ENCODE measurements at places on chromosomes 12 and 14.

GRCh38 chr12:54526812-54527630 is 22.4 kb upstream of the PDE1B start:
- peak; percentile 6 for DNase-seq

- no peak for DNase-seq
Measured at GRCh38 chr12:47131011-47131410, 51.3 kb upstream of the AMIGO2 start.

DNA sequence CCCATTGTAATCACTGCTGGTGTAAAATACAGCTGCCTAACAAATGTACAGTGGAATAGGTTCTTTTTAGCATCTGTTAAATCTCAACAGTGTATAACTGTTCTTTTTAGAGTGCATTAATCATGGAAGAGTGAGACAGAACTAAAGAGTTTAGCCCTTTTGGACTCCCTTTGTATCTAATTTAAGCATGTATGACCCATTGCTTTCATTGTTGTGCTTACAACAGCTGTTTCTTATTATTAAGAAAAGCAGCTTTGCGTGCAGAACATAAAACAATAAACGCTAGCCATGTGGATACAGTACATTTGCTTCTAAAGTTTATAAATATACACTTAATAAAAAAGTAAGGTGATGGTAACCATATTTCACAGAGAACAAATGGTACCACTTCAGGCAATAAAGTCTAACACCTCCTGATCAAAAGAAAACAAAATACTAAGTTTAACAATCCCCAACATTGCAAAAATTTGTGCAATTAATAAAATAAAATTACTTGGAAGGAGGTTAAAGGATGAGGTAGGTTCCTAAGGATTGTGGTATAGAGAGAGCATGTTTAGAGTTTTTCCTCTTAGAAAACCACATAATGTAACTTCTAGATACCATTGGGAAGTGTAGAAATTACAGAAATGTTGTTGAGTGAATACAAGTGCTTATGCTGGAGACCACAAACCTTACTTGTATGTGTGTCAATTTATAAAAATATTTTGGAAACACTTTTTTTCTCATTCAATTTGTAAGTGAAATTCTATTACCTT is 448.7 kb downstream of the SLC6A15 start:
- no peak for DNase-seq

GRCh38 chr14:89185919-89186855 is 230.8 kb downstream of the FOXN3 start:
- peak; percentile 35 for DNase-seq

DNA sequence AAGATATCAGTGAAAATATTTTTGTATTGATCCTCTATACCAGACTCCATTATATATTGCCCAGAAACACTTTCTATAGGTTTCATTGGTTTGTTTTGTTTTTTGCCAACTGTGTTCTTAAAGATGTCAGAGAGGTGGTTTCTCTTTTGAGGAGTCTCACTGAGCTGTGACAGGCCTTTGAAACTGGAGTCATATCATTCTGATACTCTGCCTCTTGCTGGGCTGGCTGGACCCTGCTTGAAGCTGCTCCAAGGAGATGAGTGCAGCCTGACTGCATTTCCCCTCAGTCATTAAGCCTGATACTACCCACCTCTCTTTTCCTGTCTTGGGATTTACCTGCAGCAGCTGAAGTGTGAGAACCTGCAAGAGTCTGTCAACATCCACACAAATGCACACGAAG is 16.4 kb upstream of the TAS2R30 start:
- DNase-seq, result no peak

- DNase-seq, result no peak
Measured at GRCh38 chr12:120733574-120733973, 7.9 kb downstream of the ACADS start.

DNA sequence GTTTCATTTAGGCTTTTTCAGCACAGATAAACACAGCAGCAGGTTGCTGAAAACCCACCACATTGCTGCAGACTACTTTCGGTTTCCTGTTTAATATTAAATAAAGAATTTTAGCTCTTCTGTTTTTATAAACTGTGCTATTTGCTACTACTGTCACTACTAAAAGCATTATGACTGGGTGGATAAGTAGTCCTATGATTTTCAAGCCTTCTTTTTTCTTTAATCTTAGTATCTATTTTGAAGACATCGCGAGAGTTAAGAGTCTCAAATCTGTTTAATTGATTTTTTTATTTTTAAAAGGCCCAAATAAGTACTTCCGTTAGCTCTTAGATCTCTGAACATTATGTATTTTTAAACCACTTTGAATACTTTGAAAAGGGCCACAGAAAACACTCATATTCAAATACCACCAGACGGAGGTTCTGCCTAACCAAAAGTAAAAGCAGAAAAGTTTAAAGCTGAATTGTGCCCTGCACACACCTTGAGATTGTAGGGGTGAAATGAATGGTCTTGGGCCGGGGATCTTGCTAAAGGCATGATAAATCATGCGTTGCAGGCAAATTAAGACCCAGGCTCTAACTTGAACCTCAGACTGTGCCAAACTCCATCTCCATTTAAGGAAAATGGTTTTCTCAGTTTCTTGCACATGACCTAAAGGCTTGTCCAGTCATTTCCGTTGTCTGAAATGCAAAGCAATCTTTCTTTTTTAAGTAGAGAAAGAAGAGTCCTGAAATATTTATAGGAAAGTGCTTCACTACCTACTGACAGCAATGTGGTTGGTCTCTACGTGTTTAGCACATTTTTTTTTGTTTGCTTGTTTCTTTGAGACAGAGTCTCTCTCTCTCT is 13.6 kb upstream of the FOXN3 start:
- DNase-seq, result no peak

DNA sequence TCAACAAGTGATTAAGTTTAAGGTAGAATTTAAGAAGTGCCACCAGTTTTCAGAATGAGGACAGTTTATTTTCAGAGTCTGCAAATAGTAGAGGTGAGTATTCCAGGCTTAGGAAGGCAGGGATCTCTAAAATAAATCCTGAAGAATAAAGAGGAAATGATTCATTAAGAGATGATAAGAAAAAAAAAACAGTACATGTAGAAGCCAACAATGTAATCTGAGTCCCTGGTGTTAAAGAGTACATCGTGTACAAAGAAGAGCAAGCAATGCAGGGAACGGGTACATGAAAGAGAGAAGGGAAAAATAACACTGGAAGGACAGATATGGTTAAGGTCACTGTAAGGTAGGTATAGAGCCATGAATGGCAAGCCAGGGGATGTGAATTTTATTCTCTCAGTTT is 95.2 kb upstream of the FOXG1 start:
- DNase-seq, result no peak

GRCh38 chr12:117031843-117032592 is 67.2 kb downstream of the TESC start:
- DNase-seq, result no peak

DNA sequence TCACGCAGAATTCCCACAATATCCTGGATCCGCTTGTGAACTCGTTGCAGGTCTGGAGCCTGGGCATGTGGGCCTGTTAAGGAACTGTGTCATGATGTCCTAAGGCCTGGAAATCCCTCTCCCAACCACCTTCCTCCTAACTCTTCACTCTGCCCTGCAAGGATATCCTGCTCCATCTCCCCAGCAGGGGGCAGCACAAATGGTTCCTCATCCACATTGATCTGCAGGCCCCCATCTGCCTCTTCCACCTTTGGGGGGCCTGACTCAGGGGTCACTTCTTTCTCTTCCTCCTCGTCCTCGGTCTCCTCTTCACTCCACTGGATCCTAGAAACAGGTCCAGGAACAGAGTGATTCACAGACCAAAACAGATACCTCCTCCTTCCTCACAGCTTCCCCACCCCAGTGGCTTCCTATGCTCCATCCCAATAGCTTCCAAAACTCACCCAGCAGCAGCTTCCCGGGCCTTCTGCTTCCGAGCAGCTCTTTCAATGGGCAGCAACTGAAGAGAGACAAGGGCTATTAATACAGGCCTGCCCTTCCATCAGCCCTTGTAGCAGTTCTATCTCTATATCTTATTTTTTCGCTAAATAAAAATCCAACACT is 4.5 kb downstream of the NOP2 start:
- no peak for DNase-seq

DNA sequence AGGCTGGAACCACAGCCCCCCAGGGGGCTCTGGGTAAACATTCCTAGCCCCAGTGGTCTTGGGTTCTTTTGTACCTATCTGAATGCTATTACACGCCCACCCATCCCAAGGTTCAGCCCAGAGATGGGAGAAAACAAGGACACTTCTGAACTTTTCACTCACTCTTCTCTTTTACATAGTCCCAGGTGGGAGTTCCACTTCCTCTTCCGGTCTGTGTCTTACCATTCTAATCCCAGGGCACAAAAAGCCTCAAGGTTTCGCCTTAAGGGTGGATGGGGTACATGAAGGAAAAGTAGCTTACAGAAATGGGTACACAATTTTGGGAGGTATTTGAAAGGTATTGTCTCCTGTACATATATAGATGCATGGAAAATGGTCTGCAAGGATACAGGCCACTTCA is 79.0 kb downstream of the TMEM30B start:
- peak; percentile 28 for DNase-seq

DNA sequence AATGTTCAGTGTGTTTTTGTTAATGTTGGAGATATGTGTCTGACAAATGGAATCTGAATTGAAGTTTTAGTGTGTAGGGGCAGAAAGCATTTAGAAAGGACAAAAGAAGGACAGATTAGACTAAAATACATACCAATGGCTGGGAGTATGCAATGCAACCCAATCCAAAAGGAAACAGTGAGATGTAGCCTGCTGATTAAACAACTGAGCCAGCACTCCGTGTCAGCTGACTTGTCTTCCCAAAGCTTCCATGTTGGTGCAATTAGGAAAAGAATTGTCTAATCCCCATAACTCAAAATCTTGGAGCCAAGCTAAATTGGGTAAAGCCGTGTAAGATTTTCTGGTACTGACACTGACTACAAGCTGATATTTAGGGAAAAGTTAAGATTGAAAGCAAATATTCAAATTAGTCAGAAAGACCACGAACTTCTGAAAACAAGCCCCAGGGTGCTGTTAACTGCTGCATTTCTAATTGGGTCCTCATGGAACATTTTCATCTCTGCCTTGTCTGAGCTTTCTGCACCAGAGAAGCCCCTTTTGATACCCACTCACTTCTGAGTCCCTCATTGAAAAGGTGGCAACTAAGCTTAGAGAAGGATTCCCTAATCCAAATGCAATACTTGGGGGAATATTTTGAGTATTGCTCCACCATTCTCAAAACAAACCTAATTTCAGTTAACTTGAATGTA is 109.1 kb downstream of the DAD1 start:
- no peak for DNase-seq

GRCh38 chr14:55416866-55417265 is 5.2 kb upstream of the ATG14 start:
- peak; percentile 7 for DNase-seq

DNA sequence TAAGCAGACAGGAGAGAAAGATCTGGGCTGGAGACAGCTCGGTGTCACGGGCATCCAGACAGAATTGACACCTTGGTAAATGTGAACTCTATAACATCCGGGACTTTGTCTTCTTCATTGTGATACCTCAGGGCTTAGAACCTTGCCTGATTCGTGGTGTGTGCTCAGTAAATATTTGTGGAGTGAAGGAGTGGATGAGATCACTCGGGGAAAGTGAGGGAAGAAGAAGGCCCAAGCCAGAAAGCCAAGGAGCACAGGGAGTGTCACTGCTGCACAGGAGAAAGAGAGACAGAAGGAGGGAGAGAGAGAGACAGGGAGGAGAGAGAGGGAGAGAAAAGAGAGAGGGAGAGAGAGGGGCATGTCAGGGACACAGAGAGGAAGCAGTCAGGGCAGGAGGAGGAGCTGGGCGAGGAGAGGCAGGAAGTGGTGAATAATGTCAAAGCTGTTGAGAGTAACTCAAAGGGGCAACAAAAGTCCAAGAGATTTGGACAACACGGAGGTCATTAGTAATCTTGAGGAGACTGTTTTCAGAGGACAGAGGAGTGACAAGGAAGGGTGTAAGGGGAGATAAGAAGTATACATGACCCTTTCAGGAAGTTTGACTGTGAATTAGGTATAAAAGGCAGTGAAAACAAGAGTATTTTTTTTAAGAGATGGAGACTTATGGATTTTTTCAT is 141.6 kb upstream of the MAX start:
- DNase-seq, result no peak

GRCh38 chr12:13114251-13115052 is 11.0 kb upstream of the GSG1 start:
- no peak for DNase-seq

DNA sequence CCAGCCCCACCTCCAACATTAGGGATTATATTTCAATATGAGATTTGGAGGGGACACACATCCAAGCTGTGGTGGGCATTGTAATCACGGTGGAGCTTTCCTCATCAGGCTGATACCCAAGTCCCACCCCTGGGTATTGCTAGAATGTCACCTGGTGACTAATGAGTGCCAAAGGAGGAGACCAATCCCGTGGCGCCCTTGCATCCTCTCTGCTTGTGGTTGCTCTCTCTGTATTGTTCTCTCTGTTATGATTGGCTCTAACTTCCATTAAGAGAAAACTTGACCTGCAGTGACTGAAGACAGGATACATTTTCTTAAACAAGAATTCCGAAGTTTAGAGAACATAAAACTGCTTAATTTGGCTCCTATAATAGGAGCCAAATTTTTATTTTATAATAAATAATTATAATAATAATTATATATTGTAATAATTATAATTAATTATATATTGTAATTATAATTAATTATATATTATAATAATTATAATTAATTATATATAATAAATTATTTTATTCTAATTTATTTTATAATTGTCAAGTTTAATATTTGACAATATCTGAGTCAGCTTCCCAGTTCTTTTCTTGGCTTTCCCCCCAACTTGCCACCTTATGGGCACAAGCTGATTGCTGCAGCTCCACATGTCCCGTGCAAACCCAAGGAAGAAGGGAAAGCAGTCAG is 420.1 kb downstream of the DIO2 start:
- no peak for DNase-seq

All from NCI-H510A treated with DMSO at 0.1 percent for 48 hours (cell line).